ENCODE measurements at places on chromosomes 7 and 10.

- DNase-seq: no peak
Measured at GRCh38 chr10:73379064-73379748, 20.5 kb upstream of the CFAP70 start.

DNA sequence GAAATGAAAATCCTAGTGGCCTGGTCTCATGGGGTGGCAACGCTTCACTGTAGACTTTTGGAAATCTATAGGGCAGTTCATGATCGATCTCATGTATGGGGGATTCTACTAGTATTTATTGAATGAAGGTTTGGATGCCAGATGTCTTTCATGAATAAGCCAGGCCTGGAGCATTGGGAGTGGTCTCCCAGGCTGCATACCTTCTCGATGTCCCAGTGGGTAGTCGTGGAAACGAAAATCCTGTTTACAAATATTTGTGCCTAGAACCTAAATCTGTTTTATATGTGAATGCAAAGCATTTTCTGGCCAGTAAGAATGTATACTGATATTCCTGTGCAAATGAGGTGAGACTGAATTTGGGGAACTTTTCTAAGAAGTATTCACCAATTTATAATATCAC, 105.0 kb upstream of the C1QL3 start:
- DNase-seq: no peak

DNA sequence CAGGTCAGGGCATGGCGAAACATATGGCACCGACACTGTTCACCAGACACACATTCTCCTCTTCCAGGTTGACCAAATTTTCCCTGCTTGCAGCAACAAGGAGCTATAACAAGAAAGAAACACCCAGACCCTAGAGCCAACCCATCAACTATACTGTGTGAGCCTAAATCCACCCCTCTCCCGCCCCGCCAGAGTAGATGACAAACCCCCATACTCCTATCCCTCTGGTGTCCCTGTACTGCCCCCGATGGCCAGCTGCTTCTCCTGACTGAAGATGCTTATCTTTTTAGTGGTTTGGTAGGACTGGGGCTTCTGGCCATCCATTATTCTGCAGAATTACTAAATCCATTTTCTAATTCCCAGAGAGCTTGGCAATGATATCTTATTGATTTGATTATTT, 70.1 kb upstream of the EEPD1 start:
- DNase-seq: no peak

DNA sequence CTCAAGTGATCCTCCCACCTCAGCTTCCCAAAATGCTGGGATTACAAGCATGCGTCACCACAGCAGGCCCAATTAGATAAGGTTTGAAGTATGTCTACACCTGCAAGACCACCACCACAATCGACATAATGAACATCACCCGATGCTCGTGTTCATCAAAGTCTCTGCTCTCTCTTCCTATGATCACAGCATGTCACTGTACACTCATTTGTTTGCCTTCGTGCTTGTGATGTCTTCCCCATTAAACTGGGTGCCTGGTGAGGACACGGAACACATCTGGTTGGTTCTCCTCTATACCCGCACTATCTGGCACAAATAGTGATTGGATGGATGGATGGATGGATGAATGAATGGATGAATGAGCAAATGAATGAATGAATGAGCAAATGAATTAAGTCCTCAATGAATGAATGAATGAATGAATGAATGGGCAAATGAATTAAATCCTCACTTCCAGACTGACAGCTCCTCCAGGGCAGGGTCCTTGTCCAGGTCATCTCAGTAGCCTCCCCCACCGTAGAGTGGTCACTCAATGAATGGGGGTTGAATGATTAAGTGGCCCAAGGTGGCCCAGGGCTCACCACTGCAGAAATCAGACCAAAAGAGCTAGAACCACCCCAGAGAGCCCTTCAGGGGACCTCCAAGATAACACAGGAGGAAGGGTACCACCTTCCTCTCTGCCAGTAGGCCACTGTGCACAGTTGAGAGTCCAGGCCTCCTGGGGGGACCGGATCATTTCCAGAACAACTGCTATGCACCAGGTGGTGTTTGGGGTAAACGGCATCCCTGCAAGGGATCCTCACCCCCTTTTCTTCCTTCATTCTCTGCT, 101.9 kb upstream of the TNRC18 start:
- peak; percentile 40 for DNase-seq

DNA sequence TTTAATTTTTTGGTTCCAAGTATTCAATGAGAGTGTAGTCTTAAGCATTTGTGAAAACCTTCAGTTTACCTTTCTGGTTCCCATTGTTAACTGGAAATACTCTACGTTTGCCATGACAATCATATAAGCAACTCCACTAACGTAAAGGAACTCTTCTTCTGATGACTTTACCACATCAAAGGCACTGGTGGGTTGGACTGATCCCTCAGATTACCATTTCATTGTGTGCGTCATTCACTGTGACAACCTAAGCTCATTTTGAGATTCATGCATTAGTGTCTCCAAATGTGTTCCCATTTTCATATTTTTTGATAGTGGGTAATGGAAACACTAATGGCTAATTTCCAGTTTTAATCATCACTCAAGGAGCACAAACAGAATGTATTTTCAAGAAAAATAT, 119.9 kb upstream of the COL1A2 start:
- no peak for DNase-seq

GRCh38 chr7:95974108-95974507, 201.8 kb downstream of the DYNC1I1 start:
- no peak for DNase-seq

GRCh38 chr10:59872892-59873463, 33.4 kb downstream of the CCDC6 start:
- no peak for DNase-seq

- no peak for DNase-seq
Measured at GRCh38 chr7:42511027-42511426, 274.0 kb upstream of the GLI3 start.

DNA sequence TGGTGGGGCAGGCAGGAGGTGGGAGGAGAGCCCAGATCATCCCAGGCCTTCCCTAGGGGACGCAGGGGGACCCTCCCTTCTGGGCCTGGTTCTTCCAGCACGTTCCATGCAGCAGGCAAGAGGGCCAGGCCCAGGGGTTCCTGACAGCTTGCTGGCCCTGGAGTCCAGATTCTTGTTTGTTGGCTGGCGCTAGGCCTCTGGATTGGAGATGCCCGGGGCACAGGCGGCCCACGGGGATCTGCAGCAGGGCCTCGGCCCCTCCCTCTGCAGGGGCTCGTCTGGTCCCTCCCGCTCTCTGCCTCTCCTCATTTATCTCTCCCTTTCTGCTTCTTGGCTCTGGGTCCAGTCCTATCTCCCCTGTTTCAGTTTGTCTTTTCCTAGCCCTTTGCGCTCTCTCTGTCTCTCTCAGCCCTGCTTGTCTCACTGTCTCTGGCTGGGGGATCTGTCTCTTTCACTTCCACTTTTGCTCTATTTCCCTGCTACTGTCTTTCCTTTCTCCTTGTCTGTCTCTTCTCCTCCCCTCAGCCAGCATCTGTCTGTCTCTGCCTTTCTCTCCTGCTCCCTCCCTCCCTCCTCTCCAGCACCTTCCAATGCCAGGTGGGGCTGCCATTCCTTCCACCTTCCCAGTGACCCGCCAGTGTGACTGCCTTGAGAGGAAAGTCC, 1.1 kb upstream of the AQP1 start:
- DNase-seq: no peak

DNA sequence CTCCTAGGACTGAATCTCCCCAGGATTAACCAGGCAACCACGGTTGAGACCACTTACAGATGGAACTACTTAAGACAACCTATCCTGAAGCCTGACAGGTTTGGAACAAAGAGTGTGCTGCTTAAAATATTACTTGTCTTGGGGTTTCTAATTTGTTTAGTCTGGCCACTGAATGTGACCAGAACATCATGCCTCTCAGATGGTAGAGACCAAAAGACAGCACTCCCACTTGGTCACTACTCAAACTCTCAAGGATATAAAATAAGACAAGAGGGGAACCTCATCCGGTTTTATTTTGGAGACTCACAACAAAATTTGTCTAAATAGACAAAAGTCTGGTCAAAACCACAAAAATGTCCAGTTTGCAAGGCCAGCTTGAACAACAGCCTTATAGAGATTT, 15.3 kb downstream of the MRPL32 start:
- DNase-seq: no peak

DNA sequence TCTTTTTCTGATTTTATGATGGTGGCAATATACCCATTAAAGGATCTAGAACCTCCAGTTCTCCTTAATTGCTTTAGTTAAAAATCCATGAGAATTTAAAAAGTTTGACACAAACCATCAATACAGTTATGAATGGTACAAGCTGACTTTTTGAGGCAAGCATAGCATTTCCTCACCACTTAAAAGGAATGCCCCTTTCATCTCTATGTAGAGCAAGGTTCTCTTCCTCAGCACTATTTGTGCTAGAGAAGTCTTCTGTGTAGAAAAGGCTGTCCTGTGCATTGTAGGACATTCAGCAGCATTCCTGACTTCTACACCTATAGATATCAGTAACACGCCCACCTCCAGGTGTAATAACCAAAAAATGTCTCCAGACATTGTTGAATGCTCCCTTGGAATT, 67.3 kb downstream of the AHR start:
- no peak for DNase-seq

- DNase-seq: no peak
Measured at GRCh38 chr10:62618576-62619412, 185.7 kb upstream of the ADO start.

GRCh38 chr7:127770885-127771284, 118.9 kb downstream of the SND1 start:
- no peak for DNase-seq

DNA sequence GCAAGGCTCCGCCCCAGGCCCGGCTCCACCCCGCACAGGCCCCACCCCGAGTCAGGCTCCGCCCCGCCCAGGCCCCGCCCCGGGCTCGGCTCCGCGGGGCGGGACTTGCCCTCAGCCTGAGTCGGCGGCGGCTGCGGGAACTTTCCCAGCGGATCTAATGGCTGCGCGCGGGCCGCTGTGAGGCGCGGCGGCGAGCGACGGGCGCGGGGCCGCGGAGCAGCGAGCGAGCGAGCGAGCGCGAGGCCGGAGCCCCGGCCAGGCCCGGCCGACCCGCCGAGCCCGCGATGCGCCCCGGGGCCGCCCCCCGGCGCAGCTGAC, at the start of gene INPP5A:
Gene INPP5A (plus strand): TSS at position 104 of the 318 bp plus-strand sequence. CDS start 310 bp downstream, outside the sequence.
- DNase-seq: no peak

DNA sequence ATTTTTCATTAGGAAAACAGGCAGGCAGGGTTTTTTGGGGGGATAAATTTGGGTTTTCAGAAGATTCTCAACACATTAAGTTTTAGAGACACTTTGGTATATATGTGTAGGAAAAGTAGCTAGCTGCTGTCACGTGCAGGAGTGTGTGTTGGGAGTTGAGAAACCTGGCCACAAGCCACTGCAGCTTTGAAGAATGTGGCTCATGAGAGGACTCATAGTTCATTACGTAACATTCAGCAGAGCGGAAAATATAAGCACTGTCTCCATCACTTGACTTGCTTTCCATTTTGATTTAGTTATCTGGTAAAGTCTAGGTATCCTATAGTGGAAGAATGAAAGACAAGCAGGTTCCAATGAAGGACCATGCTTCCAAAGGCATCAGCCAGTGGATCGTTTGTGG, 31.2 kb downstream of the SMNDC1 start:
- DNase-seq: no peak

- no peak for DNase-seq
Measured at GRCh38 chr7:1698201-1698600, 28.1 kb downstream of the ELFN1 start.

GRCh38 chr10:23191764-23192711, at the start of gene PTF1A:
PTF1A (plus strand) TSS chr10:23192312; CDS start chr10:23192531, 219 bp downstream.
- DNase-seq: no peak

DNA sequence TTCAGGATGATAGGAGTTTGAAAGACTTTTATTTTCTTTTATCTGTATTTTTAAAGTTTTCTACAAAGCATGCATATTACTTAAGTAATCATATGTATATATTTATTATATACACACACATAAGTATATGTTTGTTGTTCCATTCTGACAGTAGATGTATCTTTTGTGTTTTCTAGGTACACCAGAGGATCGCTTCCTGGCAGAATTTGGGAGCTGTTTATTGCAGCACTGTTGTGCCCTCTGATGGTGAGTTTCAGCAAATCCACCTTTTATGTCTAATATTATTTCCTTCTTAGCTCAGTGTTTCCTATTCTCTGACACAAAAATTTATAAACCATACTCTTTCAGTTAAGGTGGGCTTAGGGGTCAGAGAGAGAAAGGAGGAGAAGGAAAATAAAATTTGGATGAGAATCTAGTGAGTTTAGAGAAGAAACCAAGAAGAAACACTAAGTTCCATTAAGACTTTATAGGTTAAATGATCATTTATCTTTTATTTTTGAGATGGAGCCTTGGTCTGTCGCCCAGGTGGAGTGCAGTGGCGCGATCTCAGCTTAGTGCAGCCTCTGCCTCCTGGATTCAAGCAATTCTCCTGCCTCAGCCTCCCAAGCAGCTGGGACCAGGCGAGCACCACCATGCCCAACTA, 59.2 kb upstream of the OIT3 start:
- DNase-seq: peak; percentile 4

DNA sequence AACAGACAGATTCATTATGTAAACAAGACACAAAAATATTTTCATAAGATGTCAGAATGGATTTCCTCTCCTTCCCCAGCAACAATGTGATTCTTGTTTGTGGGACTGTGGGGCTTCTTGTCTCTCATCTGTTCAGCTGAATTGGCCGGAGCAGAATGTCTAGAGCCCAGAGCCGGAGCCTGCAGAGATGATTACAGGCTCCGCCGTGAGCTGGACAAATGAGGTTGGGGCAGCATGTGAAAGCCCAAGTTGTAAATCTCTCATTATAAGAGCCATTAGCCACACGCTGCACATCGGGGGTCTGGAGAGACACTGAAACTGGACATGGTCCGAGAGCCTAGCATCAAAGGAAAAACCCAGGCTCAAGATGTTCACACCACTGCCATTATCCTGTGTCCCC, 137.0 kb upstream of the ADAM12 start:
- DNase-seq: no peak

GRCh38 chr7:93279541-93279940, 47.4 kb downstream of the VPS50 start:
- no peak for DNase-seq

DNA sequence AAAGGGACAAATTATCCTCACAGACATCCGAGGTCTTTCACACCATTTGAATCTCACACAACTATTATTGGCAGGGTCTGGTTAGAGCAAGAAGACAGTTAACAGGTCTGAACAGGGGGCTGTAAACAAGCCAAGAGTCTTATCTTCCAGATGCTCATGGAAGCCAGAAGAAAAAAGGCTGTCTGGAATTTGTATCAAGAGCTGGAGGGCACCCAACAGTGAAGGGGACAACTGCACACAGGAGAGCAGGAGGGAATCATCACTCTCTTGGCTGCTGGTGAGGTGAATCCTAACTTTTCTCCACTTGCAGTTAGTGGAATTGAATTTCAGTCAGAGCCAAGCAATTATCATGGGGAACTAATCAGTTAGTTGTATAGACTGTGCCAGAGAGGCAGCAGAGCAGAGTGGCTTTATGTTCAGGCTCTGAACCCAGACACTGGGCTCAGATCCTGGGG, 880.2 kb upstream of the AUTS2 start:
- no peak for DNase-seq

- no peak for DNase-seq
Measured at GRCh38 chr10:93465806-93466675, 16.1 kb downstream of the MYOF start.

GRCh38 chr7:36360244-36360643, 29.4 kb upstream of the ANLN start:
- no peak for DNase-seq

Data from stimulated activated CD4-positive, alpha-beta T cell treated with anti-CD3 and anti-CD28 coated beads, Interleukin-2, amount 100 ng/mL, for 48 hours (primary cell).